ENCODE measurements at places on chromosomes 6 and 20.

DNA sequence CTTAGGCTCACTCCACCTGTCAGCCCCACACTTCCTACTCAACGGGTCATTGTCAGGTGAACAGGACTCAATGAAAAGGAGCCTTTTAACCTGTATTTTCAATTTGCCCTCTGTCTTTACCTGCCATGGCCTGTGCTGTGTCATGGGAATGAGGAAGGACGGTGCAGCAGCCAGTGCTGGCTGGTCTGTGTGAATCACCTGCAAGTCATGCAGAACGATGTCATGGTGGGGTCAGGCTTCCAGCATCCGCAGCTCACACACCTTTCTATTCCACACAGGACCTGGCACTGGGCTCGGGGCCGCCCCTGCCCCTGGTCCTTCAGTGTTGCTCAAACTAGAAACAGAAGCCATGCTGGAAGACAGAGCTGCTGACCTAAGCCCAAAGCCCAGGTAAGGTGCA lies 188.7 kb upstream of the GMDS start:
- no peak for DNase-seq

- DNase-seq: no peak
Measured at GRCh38 chr6:146310628-146311027, 233.0 kb upstream of the RAB32 start.

DNA sequence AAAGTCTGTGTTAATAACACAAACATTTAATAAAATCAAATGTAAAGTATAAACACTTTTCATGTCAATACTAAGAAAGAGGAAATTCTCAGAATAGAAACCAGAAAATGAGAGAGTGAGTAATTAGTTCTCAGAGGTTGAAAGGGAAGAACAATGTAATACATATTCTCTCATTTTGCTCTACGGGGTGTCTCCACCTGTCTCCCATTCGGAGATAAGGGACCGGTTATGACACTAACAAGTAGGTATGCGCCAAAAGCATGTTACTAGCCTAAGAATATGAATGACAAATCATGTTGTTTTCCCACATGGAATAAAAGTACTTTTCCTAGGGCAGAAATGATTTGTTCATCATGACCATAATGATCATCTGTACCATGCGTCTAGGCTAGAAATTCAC lies 35.6 kb upstream of the PRELID3B start:
- DNase-seq: peak; percentile 16

DNA sequence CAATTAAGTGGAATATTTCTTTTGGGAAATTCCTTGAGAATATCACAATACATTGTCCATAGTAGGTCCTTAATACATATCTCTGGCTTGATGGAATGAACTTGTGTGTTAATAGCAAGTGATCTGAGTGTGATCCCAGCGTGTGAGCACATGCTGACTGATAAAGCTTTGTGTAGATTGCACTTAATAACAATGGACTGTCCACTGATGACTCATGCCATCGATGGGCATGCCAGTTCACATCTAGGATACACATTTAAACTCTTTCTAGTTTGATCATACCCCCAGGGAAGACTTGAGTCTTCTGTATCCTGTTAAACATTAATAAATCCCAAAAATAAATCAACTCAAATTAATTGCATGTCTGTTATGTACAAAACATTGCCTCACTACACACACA lies 454.3 kb upstream of the SPTLC3 start:
- DNase-seq: peak; percentile 57

DNA sequence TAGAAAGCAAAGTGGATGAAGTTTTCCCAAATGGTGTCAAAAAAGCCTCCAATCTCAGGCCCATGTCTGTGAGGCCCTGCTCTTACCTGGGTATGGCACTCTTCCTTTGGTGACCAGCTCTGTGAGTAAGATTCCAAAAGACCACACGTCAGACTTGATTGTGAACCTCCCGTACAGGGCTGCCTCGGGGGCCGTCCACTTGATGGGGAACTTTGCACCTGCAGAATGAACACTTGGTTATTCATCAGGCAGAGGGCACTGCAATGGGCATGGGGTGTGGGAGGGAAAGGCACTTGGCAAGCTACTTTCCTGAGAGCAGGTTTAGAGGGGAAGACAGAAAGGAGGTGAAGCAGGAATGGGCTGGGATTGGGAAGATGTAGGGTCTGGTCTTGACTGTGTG lies 68.7 kb upstream of the TRAF3IP2 start:
- no peak for DNase-seq

DNA sequence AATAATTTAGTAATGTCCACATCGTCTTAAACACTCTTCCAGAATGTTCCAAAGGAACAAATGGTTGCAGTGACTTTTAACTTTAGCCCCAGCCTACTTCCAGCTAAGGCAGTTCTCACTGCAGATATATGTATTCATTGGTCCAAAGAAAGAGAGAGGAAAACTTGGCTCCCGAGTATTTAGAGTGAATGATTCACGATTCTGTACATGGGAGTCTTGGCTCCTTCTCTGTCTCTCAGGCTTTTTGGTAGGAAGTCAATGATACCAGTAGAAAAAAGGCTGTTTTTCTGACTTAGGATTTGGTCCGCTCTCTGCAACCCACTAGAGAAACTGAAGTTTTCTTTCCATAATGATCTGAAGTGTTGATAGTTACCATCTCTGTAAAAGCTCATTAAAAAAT lies 38.6 kb downstream of the E2F3 start:
- DNase-seq: no peak

DNA sequence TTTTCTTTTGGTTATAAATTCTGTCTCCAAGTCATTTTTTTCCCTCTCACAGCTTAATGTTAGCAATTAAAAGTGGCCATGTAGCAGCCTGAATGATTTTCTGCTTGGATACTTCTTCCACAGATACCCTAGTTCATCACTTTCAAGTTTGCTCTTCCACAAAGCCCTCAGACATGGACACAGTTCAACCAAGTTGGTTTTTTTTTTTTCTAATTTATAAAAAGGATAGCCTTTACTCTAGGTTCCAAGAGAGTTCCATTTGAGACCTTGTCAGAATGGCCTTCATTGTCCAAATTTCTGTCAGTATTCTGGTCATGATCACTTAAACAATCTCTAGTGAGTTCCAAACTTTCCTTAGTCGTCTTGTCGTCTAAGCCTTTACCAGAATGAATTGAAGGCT lies 40.0 kb downstream of the RSPH3 start:
- DNase-seq: no peak

DNA sequence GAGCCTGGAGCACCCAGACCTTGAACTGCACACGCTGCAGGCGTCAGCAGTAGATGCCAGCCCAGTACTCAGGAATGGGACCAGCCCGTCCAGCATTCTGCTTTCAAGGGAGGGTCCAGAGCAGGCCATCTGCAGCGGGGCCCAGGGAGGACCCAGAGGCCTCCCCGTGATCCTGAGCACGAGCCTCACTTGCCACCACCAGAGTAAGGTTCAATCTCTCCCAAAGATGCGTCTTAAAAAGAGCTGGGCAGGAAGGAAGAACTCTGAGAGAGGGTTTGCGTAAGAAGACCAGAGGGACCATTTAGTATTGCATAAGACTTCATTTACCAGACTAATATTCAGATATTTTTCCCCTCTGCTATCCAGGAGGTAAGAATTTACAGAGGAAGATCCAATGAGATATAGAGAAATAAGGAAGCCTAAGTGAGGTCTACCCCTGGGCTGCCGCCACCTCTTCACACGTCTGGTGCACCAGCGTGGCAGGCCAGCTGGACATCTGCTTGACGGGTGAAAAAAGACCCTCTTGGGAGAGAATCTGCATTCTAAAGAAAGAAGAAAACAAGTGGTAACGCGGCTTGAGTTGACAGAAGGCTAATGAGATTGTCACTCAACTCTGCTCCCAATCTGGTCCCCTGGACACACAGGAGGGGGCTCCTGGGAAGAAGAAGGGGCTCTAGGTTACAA lies 107.3 kb downstream of the PRND start:
- no peak for DNase-seq

DNA sequence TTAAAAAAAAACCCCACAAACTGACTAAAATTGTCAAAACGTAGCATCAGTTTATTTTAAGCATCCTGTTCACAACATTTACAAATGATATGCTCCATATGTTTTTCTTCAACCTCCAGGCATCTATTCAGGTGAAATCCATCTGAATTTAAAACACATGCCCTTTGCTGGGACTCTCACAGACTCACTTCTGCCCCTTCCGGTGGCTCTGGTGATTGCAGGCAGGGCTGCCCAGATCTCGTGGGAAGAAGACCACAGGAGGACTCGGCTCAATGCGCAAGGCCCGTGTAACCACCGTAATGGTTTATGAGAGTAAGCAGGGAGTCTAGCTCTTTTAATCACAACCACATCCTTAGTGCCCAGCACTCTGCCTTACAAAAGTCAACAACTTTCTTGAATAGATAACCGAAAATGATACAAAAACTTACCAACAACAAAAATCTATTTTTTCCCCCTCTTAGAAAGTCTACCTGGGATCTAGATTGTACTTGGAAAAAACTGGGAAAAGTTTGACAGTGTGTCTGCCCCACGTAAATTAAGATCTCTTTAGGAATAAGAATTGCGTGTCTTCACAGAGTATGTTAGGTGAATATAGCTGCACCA lies 139.1 kb downstream of the KIF16B start:
- no peak for DNase-seq

DNA sequence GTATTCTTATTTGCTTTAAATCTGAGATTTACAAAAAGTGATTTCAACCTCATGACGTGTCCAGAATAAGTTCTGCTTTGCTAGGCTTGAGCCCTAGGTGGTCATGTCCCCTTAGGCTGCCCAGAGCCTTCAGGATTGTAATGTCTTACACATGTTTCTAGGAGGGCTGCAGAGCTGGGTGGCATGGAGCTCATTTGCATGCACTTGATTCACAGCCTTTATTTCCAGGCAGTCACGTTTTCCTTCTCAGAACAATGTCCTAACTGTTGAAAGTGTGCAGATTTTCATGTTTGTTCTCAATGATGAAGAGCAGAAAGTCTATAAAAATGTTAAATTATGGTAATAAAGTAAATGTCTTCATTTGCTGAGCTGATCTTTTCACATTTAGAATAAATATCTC lies 448.6 kb upstream of the SOX4 start:
- DNase-seq: no peak

DNA sequence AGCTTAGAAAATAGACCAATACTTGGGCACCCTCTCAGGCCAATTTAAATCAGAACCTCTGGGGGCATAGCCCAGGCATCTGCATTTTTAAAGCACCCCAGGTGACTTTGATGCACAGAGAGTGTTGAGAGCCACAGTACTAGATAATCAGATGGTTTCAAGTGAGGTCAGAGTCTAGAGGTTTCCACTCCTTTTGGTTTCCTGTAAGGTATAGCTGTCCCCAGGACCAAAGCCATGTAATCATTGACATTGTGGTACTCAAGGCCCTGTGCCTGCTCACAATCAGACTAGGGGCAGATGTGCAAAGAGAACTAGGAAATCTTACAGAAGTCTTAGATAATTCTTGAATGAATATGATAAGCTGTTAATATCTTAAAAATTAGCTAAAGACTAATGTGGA lies 9.1 kb downstream of the FILIP1 start:
- no peak for DNase-seq

DNA sequence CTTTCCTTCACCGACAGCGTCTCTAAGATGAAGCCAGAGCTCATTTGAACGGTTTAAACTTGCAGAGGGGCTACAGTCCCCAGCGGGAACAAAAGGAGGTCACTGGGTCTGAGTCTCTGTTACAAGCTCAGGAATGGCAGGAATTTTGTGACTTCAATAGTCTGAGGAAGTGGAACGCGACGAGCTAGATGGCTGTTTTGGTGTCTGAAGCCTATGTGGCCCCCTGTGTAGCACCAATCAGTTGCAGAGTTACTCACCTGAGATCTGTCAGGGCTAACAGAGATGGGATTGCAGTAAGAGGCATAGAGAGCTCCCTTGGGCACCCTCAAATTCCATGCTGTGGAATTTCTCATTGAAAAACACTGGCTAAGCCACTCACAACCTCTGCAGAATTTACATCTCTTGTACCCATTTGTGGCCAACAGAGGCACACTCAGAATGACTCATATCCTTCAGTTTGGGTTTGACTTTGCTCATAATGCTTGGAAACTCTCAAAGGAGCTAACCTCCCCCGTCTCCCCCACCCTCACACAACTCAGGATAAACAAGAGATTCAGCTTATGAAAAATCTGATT lies 7.1 kb upstream of the TCP11 start:
- no peak for DNase-seq

DNA sequence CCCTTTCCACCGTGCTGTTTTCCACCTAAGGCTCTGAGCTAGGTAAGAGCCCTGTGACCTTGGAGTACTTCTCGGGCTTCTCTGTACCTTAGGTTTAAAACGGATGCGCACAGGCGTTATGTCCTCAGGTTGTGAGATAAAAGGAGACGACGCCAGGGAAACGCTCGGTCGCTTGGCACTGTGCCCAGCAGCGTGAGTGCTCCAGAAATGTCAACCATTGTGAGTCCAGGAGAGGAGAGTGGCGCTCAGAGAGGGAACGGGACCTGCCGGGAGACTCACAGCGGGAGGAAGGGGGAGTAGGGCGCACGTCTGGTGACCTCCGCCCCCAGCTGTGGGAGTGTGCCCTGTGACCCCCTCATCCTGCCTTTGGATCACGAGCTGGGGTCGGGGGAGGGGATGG lies 33.8 kb upstream of the SCRT2 start:
- peak; percentile 38 for DNase-seq

GRCh38 chr6:136134751-136135150 lies 115.4 kb downstream of the MTFR2 start:
- no peak for DNase-seq

- DNase-seq: no peak
Measured at GRCh38 chr20:55668631-55669030, 336.7 kb downstream of the CBLN4 start.

- DNase-seq: peak; percentile 51
Measured at GRCh38 chr6:20778459-20778858, 244.2 kb downstream of the CDKAL1 start.

DNA sequence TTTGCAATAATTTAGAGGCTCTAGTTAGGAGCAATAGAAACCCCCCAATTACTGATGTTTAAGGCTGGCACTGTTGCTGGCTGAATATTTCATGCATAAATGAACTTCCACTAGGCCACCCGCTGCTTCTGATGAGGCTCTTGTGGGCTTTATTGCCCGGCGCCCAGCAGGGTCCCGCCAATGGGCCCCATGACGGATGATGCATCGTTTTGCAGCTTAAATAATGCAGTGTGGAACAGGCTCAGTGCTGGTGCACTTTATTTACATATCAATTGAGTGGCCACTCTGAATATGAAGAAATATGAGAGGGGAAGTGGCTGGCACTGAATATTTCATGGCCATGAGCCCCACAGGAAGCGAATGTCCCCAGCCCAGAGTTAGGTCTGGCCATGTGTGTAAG lies 155.3 kb upstream of the MAFB start:
- DNase-seq: peak; percentile 97

GRCh38 chr6:12947151-12947871 lies 230.7 kb downstream of the PHACTR1 start:
- DNase-seq: no peak

GRCh38 chr20:20212675-20213096 lies 155.2 kb upstream of the INSM1 start:
- peak; percentile 54 for DNase-seq

- DNase-seq: no peak
Measured at GRCh38 chr6:12232339-12232738, 57.8 kb upstream of the EDN1 start.

GRCh38 chr6:25388776-25389175 lies 109.6 kb downstream of the CARMIL1 start:
- DNase-seq: no peak

GRCh38 chr6:53199156-53199555 lies 50.5 kb upstream of the GCM1 start:
- DNase-seq: no peak

Data from NCI-H1417 (cell line).